ENCODE measurements at places on chromosomes 7 and 10.
A peak's percentile ranks its signal among the peaks of the same experiment; 100 is the strongest.

GRCh38 chr10:2949948-2950354 lies 117.4 kb upstream of the PFKP start:
- DNase-seq: no peak

DNA sequence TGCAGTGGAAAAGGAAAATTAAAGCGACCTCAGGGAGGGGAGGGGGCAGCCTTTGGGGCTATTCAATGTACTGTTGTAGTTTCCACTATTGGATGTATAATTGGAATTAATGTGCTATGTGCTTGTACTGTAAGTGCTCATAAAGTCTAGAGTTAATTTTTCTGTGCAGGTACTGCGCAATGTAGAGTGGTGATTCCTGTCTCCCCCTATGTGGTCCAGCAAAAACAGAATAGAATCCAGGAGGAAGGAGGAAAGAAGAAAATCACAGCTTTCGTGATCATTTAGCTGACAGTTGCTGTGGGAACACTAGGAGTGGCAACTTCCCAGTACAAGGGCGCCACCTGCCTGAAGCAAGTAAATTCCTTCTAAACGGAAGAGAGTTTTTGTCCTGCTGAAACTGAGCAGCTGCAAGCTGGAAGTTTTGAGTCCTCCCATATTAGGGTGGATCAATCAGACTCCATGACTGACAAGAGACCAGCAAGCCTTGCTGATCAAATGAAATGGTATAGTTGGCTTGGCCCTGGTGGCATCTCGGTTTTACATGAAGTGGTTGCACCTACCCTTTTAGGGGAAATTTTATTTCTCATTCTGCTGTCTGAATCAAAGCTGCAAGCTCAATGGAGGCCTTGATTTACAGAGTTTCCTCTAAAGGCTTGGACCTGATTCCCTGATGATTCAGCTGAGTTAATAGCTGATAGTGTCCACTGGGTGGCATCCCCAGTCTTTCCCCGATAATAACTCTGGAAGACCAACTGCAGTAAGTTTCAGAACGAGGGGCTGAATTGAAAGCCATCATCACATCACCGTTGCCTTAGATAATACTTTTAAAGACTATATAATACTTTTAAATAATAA lies 299.8 kb downstream of the HGF start:
- DNase-seq: peak; percentile 66

- DNase-seq: peak; percentile 29
Measured at GRCh38 chr7:81600608-81601007, 169.2 kb downstream of the HGF start.

- DNase-seq: peak; percentile 70
Measured at GRCh38 chr10:75202321-75203045, 8.1 kb upstream of the VDAC2 start.

- DNase-seq: no peak
Measured at GRCh38 chr7:129279757-129280156, 54.9 kb downstream of the AHCYL2 start.

- DNase-seq: peak; percentile 79
Measured at GRCh38 chr7:82443036-82443546, 486 bp downstream of the CACNA2D1 start.

- DNase-seq: peak; percentile 65
Measured at GRCh38 chr10:31242902-31243301, 76.1 kb upstream of the ZEB1 start.

- no peak for DNase-seq
Measured at GRCh38 chr7:95229301-95229700, 95.0 kb downstream of the PON1 start.

DNA sequence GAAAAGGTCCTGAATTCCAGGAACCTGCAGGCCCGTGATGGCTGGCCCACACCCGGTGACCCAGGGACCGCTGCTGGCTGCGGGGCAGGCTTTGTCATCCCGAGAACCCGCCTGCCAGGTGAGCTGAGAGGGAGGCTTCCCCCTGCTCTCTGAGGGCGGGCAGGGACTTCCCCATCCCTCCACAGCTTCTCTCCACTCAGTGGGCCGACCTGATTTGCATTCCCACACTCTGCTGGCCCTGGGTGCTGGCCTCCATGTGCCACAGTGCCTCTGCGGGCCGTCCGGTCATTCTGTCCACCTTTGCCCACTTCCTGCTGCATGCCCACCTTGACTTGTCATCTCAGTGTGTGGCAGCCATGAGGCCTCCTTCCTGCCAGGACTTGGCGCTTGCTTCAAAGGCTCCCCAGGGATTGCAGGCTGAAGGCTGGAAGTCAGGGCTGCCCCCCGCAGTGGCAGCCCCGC lies 35.3 kb downstream of the PALD1 start:
- DNase-seq: no peak

- peak; percentile 12 for DNase-seq
Measured at GRCh38 chr10:89283025-89283935, 18.6 kb upstream of the IFIT2 start.

- no peak for DNase-seq
Measured at GRCh38 chr7:25664593-25664992, 436.3 kb upstream of the NPVF start.

GRCh38 chr7:41256186-41256945 lies 446.5 kb downstream of the INHBA start:
- no peak for DNase-seq

DNA sequence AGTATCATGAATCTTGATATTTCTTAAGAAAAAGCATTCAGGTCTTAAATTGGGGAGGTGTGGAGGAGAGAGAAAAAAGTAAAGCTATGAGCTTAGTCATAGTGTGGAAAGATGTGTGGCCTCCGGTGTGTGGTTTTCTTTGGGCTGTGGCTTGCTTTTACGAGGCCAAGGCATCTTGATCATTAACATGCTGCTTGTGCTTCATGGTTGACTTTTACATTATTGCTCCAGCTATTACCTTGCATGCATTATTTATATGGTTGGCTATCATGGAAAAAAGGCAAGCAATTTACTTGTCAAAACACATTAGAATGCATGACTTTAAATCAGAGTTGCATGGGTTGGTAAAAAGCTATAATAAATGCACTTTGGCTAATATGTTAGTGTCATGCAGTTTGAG lies 300.7 kb upstream of the ADARB2 start:
- DNase-seq: no peak

GRCh38 chr10:91745090-91745831 lies 53.0 kb upstream of the TNKS2 start:
- no peak for DNase-seq

DNA sequence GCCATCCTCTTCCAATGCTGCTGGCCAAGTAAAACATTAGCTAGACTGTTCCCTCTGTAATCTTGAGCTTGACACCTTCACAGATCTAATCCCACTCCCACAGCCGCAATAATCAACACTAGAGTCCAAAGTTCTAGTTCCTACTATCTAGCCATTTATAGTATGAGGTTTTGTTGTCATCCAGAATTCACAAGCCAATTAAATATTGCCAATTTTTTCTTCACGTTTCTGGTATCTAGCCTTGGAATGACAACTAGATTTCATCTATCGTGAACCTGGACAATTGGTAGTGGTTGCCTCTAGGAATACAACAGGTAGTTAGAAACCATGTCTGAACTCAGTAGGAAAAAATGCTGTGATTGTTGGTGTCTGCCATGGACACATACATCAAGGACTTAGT lies 10.4 kb downstream of the WASL start:
- DNase-seq: no peak

GRCh38 chr7:99579956-99580777 lies 17.9 kb upstream of the TMEM225B start:
- peak; percentile 38 for DNase-seq

DNA sequence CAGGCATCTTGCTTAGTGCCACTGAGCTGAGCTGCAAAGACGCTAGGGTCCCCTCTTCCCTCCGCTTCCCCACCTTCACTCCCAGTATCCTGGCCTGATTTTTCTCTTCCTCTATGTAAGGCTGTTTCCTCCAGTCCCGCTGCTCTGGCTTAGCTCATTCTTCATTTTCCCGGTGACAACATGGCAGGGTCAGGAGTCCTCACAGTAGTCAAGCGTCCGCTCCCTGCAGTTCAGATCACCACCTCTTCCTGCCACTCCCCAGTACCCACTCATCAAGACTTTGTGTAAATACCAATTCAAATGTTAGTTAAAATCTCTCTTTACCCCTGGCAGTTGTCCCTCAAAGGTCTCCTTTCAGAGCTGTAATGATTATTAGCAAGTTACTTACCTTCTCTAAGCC lies 650.4 kb upstream of the CELF2 start:
- DNase-seq: no peak

- DNase-seq: no peak
Measured at GRCh38 chr7:148558914-148559313, 31.7 kb upstream of the C7orf33 start.

GRCh38 chr10:62136931-62137330 lies 131.7 kb downstream of the RTKN2 start:
- no peak for DNase-seq

DNA sequence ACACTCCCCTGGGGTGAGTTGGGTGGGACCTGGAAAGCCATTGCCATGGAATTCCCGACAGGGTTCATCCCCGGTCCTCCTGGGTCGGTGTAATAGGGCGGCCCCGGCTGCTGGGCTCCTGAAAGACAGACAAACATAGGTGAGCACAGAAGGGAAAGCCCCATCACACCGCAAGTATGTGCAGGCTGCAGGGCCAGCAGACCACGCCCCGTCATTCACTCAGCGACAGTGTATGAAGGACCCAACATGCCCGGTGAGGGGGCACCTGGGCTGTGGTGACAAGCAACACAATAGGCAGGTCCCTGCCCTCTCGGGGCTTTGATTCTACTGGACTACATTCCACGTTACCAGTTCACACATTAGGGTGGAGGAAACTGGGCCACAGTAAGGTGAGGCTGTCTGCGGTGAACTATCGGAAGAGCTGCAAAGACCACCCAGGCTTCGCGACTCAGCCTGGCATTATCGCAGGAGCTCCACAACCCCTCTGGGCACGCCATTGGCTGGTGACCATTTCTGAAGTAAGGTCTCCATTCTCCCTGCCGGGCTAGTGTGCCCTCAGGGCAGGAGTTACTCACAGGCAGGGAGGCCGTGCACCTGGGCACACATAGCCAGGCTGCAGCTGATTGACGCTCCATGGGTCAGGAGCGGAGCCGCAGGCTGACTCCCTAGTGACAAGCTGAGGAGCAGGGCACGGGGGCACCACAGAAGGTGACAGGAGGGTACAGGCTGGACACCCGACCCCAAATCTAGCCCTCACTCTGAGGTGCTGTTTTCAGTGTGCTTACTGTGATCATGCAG lies 99.2 kb downstream of the VOPP1 start:
- no peak for DNase-seq

GRCh38 chr7:18116661-18117060 lies 89.0 kb upstream of the PRPS1L1 start:
- DNase-seq: no peak

- no peak for DNase-seq
Measured at GRCh38 chr7:42348631-42349030, 111.6 kb upstream of the GLI3 start.

DNA sequence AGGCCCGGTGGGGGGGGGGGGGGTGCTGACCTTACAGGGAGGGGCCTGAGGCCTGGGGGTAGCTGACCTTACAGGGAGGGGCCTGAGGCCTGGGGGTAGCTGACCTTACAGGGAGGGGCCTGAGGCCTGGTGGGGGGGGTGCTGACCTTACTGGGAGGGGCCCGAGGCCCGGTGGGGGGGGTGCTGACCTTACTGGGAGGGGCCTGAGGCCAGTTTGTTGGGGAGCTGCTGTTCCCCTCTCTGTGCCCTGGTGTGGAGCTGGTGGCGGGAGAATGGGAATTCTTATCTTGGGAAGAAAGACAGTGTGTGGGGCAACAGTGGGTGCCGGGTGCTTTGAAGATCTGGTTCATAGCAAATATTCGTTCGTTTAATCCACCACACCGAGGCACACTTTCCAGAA lies 46.6 kb upstream of the CFAP46 start:
- DNase-seq: no peak

DNA sequence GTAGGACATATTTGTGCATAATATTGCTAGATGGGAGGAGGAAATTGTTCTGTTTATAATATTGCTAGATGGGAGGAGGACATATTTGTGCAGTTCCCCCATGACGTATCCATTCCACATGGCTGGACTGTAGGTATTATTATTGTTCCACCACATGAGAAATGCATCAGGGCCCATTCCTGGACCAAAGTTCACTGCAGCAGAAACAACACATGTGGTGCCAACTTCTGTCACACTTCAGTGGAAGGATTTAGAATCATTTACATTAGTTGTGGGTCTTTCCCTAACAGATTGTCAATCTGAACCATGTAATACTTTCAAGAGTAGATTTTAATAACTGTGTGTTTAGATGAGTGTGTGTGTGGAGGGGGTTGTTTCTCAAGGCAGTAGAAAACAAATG lies 32.7 kb upstream of the MACC1 start:
- no peak for DNase-seq

DNA sequence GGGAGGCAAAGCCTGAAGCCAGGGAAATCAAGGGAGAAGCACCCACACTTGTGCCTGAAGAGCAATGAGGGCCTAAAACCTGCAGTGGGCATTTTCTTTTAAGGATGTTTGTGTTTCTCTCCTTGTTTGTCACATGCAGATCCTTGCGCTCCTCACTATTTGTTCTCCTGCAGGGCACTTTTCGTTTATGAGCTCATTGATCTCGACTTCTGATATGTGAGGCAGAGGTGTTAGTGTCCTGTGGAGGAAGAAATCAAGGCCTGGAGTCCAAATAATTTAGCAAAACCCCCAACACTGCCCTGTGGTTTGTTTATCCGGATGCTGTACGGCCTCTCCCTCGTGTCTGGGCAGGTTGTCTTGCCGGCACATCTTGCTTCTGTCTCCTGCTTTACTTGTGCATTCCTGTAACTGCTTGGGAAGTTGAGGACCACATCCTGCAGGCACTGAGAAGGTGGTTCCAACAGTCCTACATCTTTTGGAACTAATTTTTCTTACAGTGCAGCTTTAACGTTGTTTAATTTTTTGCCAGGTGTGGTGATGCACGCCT lies 13.7 kb downstream of the UBE3C start:
- no peak for DNase-seq

DNA sequence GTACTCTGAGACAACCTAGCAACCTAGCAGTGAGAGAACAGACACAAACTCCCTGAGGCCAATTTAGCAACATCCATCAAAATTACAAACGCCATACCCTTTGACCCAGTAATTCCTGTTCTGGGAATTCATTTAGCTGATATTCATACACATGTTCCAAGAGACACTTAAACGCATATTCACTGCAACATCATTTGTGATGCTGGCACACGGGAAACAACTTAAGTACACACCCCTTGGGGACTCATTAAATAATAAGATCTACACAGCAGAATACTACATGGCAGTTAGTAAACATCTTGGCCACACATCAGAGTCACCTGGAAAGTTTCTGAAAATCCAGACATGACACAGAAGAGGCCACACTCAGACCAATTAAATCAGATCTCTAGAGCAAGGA lies 17.6 kb downstream of the NUDCD3 start:
- DNase-seq: no peak

DNA sequence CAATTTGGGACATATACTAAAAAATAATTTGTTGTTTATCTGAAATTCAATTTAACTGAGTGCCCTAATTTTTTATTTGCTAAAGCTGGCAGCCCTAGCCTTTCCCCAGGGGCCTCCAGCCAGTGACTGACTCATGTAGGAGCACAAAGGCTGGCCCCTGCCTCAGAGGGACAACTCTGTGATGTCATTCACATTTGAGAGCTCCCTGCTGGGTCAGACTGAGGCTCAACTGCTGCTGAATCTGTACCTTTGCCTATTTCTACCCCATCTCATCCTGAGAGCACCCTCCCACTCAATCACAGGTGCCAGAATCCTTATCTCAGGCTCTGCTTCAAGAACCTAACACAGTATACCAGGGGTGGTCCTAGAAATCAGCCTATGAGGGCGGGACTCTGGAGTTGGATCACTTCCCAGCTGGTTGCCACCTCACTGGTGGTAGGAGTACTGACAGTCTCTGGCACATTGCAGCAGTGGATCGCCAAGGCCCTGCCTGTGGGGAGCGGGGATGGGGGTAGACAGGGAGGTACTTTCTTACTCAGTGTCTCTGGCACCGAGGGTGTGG lies 11.6 kb downstream of the GCK start:
- DNase-seq: no peak

- DNase-seq: peak; percentile 95
Measured at GRCh38 chr7:105388356-105389087, at the start of gene SRPK2. SRPK2 (minus strand) TSS chr7:105388921.

All from AG08396 (cell line).